Stimulated activated CD8-positive, alpha-beta memory T cell treated with anti-CD3 and anti-CD28 coated beads, Interleukin-15, amount 100 ng/mL, for 24 hours (primary cell): ENCODE measurements at places on chromosomes 2 and 18.

DNA sequence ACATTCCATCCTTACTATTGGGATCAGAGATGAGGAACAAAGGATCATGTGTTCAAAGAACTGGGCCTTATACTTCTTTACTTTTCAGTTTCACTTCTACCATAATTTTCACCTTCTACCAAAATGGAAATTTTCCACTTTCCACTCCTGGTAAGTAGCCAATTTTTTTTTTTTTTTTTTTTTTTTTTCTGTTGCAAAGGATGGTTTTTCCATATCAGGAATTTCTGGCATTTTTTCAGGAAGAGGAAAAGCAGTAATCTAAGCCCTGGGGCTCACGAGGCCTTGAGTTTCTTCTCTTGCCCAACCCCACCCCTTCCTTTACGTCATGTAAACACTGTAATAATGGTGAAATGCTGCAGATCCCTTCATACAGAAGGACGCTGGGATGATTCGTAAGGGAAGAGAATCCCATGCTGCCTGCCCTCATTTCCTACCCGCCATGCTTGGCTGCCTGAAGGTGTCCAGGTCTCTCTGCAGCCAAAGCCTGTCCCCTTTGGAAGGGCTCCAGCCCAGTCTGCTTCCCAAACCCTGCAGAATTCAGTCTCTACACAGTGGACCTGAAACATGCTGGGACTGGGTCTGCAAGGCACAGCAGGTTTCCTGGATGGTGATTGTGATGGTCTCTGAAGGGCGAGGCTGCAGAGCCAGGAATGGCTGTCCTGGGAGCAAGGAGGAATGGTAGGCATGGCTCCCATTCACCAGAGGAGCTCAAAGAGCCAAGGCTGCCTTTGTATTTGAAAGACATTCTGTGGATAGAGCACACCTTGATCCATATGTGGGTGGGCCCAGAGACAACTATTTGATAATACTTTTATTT, 57.0 kb downstream of the EFR3B start:
- no peak for DNase-seq

GRCh38 chr2:145411493-145411892, 891.6 kb upstream of the ZEB2 start:
- no peak for DNase-seq

DNA sequence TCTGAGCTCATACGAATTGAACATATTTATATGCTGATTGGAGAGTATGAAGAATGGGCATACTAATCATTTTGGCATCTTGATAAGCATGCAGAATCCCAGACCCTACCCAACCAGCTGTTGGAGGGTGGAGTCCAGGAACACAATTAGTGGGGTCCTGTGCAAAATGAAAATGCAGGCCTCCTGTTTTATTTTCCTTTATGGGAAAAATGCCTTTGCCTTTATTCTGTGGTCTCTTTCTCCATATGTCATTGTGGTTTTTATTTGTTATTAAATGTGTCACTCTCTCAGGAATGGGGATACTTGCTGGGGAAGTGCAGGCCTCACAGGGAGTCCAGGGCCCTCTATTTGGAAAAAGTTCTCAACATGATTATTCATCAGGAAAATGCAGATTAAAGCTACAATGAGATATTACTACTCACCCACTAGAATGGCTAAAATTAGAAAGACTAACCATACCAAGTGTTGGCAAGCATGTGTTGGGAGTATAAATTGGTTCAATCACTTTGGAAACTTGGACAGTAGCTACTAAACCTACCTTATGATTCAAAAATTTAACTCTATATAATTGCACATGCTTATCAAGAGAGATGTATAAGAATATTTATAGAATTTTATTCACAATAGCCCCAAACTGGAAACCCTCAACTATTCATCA, 223.1 kb upstream of the FBXO11 start:
- DNase-seq: no peak

- DNase-seq: no peak
Observed at GRCh38 chr2:45919711-45920111, 268.2 kb downstream of the PRKCE start.
